ENCODE measurements at places on chromosomes 2 and 18.

- no peak for DNase-seq
Measured at GRCh38 chr2:75808793-75809535, 98.2 kb upstream of the GCFC2 start.

- DNase-seq: no peak
Measured at GRCh38 chr18:1751249-1751648, 820.1 kb downstream of the METTL4 start.

GRCh38 chr2:208392300-208392699, 14.3 kb upstream of the PTH2R start:
- no peak for DNase-seq

GRCh38 chr2:182933629-182934028, 67.2 kb upstream of the FRZB start:
- no peak for DNase-seq

DNA sequence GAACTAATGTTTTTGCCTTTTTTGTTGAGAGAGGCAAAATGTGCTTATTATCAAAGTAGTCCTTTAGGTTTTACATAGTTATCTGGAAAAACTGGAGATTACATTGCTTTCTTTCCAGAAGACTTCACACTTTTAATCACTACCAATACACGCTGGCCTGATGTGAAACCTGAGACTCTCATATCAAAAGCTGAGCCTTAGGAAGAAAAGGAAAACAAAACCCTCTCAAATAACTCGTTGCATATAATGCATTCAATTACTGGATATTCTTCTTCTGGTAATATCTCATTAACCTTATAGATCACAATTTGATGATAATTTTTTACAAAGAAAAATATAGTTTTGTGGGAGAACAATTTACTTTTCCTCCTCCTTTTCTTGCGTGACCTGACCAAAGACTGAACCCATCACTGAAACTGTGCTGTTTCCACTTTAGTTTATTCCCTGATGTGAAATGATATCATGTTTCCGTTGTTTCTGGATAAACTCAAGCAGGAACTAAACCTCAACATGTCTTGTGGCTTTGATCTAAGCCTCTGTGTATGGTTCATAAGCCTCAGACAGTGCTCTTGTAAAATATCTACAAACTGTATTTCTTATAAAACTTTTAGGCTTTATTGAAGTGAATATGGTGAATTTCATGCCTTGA, 332.4 kb downstream of the GULP1 start:
- DNase-seq: no peak

DNA sequence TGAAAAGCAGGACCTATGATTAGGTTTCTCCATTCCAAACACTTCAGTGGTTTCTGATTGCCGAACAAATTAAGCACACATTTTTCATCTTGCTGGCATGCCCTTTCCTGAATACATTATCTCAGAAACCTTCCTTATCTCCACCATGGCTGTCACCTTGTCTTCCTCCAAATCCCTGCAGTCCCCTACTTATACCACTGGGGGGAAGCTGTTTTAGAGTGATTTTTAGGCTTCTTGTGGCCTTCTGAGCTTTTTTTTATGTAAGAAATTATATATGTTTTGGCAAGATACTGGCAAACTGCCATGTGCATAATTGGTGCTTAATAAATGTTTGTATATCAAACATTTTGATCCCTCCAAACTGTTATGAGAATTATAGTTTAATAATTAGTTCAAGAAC, 229.2 kb downstream of the MYT1L start:
- DNase-seq: no peak

- DNase-seq: no peak
Measured at GRCh38 chr2:237465515-237466148, 21.4 kb upstream of the MLPH start.

DNA sequence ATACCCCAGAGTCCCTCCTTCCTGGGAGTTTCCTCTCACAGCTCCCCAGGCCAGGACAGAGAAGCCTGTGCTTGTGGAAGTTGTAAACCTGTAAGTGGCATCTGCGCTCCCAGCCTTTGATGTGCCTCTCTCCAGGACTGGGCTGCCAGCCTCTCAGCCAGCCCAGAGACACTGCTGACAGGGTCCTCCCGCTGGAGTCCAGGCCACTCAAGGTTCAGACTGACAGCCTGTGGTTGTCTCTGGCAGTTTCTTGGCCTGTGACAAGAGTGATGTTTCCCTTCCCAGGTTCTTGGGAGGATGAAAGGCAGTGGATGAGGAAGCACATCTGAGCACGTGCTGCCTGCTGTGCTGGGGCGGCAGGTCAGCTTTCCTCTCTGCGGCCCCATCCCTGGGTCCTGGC, 3.0 kb downstream of the SLC35F6 start:
- no peak for DNase-seq

- DNase-seq: no peak
Measured at GRCh38 chr2:73759285-73759764, 20.6 kb downstream of the DUSP11 start.

GRCh38 chr2:150526827-150527226, 39.4 kb upstream of the RND3 start:
- DNase-seq: no peak

GRCh38 chr2:71385012-71385411, 53.4 kb downstream of the ZNF638 start:
- no peak for DNase-seq

DNA sequence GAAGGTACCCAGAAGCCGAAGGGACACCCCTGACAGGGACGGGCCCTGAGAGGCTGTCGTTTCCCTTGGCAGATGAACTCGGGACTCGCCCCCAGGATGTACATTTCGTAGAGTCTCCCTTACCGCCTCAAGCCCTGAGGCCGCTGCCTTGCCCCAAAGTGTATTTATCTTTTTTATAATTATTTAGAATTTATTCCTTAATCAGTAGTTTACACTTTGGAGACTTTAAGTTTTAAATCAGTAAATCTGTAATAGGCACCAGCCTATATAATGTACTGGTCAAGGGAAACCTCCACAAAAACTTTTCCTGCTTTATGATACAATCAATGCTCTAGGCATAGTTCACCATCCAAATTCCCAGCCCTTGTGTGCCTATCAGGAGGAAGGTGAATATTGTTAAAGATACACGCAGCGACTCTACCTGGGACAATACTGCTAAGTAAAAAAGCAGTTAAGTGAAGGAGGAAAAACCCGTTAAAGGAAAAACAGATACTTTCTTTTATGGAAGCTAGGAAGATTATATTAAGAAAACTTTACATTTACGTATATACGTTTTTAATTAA, 848 bp downstream of the VRK2 start:
- DNase-seq: no peak

DNA sequence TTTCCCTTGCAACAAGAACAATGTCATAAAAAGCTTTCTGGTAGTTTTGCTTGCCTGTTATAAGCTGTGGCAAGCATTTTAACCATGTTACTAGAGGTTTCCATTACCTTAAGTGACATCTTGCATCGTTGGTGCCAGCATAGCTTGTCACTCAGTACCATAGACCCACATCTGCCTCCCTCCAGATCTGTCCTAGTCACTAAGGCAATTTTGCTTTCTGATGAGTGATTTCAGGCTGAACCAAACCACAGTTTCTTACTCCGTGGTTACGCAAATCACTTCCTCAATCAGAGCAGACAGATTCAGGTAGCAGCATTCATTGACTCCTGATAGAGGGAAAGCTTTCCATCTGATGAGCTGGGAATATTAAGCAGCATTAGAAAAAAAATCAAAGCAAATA, 1057.5 kb upstream of the FAM98A start:
- DNase-seq: no peak

- DNase-seq: no peak
Measured at GRCh38 chr18:25898965-25899364, 191.4 kb downstream of the SS18 start.

DNA sequence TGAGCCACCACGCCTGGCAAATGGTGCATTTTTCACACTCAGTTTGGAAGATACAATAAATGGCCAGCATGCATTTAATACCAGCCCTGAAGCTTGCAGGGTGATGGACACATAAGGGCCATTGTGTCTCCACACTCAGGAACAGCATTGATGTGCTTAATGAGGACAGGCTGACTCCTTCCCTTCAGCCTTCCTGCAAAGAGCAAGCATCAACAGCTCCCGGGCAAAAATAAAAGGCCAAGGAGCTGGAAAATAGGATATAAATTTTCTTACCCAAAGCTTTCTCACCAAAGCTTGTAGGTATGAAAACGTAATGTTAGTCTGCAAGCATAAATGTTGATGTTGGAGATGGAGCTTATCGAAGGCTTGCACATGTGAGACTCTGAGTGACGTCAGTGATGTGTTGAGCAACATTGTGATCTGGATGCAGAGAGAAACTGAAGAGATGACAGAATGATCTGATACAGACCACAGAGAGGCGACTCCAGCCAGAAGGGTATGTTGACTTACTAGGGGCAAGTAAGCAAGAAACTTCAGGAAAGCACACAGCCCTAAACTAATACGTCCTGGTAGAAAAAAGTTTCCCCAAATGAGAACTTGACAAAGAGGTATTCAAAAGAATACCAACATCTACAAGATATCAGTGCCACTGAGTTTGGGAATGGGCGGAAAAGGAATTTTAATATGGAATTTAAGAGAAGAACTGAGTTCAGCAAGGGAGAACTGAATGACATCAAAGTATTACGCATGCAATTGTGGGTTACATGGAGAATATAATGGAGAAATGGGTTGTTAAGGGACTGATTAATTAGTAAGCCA, 256.5 kb downstream of the TGIF1 start:
- DNase-seq: no peak

- DNase-seq: no peak
Measured at GRCh38 chr2:203951366-203951902, 14.9 kb downstream of the ICOS start.

DNA sequence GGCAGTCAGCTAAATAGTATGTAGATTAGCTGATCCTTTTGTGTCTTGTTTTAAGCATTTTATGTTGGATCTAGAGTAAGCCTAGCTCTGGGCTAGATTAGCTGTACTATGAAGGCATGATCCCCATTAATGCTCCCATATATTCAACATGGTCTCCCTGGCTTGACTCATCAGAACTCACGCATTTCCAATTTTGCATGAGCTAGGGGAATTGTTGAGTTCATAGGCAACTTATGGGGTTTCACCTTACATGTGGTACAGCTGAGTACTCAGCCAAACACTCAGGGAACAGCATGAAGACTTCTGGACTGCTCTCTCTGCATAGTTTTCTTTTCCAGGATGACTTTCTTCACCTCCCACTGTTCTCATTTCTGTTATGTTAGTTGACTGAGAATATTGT, 248.2 kb downstream of the TMX3 start:
- DNase-seq: no peak

- DNase-seq: no peak
Measured at GRCh38 chr2:76749858-76750257, 772.3 kb downstream of the LRRTM4 start.

DNA sequence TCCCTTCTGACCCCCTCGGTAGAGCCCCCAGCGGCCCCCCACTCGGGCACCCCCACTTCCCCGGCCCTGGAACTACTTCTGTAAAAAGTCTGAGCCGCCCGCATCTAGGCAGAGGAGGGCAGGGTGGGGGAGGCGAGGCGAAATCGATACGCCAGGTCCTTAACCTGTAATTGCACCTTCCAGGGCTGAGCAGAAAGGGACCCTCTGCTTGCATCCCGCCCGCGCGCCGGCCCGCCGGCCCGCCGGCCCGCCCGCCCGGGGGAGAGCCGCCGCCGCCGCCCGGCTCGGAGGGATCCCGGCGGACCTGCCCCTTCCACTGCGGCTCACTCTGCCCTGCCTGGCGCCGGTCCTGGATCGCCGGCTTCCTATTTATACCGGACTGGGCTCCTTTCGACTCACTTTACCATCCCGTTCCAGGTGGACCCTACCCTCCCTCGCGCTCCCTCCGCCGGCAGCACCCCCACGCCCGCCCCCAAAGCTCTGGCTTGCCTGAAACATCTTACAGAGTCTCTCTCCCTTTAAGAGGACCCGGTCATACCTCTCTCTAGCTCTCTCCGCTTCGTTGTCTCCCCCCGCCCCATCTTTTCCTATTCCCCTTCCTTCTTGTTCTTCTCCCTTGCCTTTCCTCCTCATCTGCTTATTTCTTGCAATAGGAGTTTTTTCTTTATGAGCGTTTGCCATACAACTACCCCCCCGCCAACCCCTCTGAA, 797 bp downstream of the KLHL14 start:
- no peak for DNase-seq

GRCh38 chr2:150127346-150127990, 360.0 kb downstream of the RND3 start:
- no peak for DNase-seq

DNA sequence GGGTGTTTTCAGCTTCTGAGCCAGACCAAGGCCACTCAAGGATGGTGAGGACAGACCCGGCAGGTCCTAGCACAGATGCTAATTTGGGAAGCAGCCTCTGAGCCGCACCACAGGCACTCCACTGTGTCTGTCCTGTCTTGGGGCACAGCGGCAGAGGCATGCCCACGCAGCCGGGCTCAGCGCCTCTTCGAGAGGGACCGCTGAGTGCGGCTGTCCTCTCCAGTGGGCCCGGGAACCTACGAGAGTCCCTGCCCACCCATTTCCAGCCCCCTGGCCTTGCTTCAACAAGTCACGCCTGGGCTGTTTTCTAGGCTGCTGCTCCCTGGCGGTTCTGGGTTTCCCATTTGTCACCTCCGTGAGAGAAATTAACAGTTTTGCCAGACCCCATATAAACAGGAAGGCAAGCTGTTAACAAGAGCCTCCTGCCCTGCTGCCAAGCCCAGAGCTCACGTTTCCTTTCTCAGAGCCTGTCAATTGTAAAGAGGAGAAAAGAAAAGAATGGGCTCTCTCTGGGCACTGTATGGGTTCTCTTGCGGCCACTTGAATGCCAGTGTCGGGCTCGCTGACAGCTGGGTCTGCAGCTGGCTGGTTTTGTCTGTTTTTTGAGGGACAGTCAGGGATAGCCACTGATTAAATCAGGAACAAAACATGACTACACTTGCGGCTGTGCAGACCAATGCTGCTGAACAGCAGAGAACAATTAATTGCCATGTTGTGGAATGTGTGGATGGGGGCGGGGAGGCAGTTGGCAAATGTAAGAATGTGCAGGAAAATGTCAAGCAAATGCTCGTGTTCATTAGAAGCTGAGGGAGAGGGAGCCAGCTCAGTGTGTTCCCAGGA, 30.6 kb downstream of the TMEM17 start:
- DNase-seq: no peak

DNA sequence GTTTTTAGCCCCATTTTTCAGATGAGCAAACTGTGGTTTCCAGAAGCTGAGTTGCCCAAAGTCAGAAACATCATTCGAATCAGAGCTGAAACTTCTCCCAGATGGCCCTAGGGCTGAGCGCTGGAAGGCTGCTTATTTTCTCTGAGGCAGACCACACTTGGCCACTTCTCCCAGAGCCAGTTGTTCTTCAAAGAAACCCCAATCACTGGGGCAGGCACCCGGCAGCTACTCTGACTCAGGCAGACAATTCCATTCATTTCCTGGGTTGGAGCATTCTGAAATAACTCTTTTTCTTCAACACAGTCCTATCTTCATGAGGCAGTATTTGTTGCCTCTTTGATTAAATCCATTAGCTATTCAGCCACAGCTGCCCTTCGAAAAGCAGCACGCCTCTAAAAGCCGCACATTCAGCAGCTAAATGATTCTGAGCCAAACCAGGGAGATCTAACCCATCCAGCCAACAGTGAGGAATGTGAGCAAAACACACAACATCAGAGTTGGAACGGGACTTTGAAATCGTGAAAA, 40.9 kb downstream of the LRATD1 start:
- no peak for DNase-seq

- no peak for DNase-seq
Measured at GRCh38 chr2:85951351-85952067, 62.7 kb upstream of the ST3GAL5 start.
